Activated naive CD4-positive, alpha-beta T cell treated with anti-CD3 and anti-CD28 coated beads for 36 hours (primary cell): ENCODE measurements at places on chromosomes 12 and 14. TPM values are rescaled to one million over a fixed set of nuclear protein-coding genes. Genes with fewer than 3 reads are reported as not detected.
A peak's percentile ranks its signal among the peaks of the same experiment; 100 is the strongest.

Gene DBX2
- total RNA-seq: not detected

Gene STON2
- 0.14 TPM for total RNA-seq

Gene SMCO2
- 0.19 TPM for total RNA-seq

Gene TPPP2
- not detected for total RNA-seq

Gene GALNT16
- not detected for total RNA-seq

- no peak for DNase-seq
Observed at GRCh38 chr12:49885663-49886461, 17.8 kb downstream of the FAIM2 start.

DNA sequence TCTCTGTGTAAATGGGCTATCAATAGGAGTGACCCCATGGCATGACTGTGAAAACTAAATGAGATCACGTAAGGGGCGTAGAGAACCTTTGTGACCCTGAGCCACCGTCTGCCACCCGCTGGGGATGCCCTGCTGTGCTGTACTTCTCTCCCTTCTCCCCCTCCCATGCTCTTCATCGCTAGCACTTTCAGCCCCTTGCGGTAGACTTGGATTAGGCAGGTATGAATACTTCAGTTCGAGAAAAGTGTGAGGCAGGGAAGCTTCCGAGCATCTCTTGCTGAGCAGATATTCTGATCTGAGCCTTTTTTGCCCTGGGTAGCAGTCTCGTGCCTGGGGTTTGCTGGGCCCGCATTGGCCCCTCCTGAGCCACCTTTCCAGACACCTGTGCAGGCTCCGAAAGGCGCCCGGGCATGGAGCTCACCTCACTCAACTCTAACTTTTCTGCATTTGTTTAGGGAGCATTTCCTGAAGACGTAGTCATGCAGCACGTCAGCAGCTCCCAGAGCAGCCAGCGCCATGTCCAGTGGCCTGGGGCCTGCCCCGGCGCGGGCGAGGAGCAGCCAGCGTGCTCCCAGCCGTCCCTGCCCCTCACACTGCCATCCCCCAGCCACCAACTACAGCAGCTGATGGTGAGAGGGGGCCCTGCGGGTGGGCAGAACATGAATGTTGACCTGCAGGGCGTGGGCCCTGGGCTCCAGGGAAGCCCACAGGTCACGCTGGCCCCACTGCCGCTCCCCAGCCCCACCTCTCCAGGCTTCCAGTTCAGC lies 40.4 kb downstream of the DDX51 start:
- no peak for DNase-seq

- DNase-seq: no peak
Observed at GRCh38 chr12:52147367-52147963, 44.3 kb downstream of the KRT80 start.

DNA sequence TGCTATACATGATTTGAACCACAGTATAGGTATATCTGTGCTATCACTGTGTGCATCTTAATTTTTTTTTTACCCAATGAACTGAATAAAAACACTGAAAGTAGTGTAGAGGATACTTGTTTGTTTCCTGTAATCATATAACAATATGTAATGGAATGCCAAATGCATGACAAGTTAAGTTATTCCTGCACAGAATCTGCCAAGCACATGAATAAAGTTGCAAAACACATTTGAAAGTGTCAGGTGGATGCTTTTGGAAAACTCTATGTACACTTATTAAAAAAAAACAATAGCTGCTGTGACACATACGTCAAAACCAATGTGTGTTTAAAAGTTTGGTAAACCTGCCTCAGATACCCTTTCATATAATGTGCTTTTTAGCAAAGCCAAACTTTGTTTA lies 1638.1 kb upstream of the SEL1L start:
- no peak for DNase-seq

- no peak for DNase-seq
Observed at GRCh38 chr12:96424601-96425000, 24.4 kb upstream of the CDK17 start.

DNA sequence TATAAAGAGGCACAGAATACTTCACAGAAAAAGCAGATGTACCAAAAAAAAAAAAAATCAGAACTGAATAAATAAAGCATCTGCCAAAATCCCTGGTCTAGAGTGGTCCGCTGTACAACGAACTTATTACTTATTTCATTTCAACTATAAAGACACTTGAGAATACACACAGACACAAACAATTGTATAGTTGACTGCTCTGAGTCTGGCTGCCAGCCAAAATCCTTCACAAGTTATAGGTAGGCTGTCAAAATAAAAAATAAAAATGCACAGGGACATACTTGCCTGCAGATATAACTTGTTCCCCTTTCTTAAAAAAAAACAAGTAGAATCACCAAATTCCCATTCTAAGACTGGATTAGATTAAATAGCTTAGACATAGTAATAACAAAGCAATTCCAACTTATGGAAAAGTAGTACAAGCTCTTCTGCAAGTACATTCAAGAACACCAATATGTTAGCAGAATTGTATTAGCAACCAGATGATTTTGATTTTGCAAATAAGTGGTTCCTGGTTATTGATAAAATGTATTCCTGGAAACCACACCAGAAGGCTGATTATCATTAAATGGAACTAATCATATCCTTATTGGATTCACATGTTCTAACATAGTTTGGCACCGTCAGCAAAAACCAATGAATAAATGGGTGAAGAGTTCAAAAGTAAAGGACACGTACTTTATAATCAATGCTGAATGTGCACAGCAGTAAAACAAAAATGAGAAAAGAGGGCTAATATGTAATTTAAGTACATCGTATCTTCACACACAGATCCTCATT lies 248.5 kb downstream of the NELL2 start:
- no peak for DNase-seq

DNA sequence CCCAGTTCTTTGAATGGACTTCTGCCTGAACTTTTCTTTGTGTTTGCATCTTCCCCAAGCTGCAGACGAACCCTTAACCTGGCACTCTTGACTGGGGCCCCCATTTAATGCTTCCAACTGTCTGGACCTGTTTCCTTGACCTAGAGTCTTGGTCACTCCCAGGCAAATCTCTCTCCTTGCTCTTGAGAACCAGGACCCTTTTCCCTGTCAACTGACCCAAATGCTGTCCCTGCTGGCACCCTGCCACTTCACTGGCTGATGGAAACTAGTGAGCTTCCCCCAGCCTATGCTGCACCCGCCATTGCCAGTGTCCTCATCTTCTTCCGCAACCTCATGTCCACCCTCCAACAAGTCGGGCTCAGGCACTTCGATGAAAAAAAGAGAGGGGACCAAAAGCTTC lies 79.5 kb downstream of the PRIMA1 start:
- no peak for DNase-seq

- no peak for DNase-seq
Observed at GRCh38 chr12:45730084-45730347, 510 bp downstream of the ARID2 start.

DNA sequence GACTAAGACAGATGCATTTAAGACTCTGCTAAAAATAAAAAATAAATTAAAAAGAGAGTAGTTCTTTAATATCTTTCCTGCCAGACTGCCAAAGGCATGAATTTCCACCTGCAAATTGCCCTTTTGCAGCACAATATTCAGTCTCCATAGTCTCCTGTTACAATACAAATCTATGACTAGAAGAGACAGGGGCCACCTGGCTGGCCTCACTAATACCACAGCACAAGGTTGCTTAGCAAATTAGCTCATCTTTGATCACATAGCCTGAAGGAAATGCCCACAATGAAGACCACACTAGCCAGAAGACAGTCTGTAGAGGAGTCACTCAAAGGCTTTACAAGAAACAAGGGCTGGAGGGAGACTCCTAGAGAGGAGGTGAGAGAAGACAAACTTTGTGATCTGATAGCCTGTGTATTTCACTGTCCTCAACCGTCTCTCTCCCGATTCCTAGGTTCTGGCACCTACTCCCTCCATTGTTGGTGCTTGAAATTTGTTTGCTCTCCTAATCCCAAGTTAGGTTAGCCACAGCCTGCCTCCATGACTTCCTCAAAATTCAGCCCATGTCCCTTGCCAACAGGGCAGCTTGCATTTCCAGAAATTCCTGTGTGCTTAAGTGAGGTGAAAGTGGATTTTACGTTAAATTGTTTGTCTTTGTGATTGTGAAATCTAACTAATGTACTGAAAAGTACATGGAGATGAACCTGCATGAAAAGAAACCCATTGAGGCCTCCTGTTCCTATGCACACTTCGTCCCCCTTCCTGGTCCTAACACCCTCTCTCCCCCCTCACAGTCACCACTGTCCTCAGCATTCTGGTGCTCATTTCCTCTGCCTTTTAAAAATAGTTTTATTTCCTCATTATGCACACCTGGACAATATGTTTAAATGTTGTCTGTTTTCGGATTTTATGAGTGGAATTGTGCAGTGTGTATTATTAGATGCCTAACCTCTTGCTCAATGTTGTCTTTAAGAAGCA lies 88.7 kb upstream of the PLXNC1 start:
- no peak for DNase-seq

DNA sequence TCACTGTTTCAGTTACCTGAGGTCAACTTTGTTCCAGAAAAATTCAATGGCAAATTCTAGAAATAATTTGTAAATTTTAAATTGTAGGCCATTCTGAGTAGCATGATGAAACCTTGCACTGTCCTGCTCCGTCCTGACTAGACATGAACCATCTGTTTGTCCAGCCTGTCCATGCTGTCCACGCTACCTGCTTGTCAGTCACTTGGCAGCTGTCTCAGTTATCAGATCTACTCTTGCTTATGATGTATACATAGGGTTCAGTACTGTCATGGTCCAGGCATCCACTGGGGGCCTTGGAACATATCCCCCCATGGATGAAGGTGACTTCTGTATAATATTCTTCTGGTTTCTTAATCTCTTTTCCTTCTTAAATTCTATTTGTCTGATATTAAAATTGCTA lies 14.1 kb upstream of the EVL start:
- DNase-seq: no peak

GRCh38 chr12:95653771-95654546 lies 102.7 kb upstream of the USP44 start:
- DNase-seq: no peak

GRCh38 chr12:121860257-121860656 lies 1.6 kb upstream of the HPD start:
- no peak for DNase-seq

DNA sequence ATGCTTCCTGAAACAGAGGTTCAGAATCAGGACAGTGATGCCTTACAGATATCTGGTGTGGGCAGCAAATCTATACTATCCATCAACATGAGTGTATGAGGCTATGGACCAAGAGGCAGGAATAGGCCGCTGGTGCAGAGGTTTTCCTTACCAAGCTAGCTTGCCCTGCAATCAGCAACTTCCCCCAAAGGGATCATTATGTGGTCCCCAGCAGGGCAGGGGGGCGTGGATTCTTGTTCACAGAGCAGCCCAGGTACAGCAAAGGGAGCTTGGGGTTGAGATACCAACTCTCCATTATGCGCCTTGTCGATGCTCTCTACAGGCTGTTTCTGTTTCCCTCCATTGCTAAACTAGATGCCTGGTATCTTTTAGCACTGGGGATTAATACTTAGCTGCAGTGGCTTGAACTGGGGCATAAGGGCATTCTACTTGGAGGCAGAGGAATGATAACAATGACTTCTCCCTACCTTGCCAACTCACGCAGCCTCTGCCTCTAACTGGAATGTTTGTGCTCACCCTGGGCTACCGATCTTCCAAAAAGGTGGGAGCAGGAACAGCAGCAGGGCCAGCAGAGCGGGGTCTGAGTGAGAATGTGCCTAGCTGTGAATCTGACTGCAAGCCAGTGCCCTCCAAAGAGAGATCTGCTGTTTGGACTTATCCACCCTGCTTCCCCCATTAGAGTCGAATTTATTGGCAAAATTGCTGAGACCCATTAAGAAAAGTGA lies 10.3 kb upstream of the KRT1 start:
- DNase-seq: no peak

GRCh38 chr14:36176524-36176923 lies at the start of gene PTCSC3:
TSS of gene PTCSC3 (minus strand) at chr14:36176722.
- DNase-seq: no peak

DNA sequence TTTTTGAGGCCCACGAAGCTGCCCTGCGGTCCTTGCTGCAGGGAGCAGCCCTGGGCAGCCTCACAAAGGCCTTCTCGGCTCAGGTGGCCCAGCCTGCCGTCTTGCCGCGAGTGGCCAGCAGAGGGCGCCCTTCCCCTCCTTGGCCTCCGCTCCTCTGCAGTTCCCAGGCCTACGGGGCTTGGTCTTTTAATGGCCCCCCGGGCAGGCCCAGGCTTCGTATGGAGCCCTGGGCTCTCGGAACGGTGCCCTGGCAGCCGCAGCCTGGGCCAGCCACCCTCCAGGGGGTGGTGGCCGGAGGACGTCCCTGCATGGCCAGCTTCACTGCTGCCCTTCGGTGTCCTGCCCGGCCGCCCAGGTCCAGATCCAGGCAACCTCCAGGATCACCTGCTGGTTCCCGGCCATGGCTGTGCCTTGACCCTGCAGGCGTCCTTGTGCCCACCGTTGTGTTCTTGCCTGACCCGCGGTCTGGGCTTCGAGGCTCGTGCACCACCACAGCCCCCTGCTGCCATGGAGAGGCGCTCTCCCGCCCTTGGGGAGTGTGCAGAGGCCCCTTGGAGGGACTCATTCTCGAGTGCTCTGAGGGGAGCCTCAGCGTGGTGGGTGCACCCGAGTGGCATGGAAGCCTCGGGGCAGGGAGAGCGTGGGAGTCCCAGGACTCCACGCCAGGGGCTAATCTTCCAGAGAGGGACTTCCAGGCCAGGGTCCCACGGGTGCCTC lies 9.4 kb downstream of the ASPG start:
- peak; percentile 83 for DNase-seq

DNA sequence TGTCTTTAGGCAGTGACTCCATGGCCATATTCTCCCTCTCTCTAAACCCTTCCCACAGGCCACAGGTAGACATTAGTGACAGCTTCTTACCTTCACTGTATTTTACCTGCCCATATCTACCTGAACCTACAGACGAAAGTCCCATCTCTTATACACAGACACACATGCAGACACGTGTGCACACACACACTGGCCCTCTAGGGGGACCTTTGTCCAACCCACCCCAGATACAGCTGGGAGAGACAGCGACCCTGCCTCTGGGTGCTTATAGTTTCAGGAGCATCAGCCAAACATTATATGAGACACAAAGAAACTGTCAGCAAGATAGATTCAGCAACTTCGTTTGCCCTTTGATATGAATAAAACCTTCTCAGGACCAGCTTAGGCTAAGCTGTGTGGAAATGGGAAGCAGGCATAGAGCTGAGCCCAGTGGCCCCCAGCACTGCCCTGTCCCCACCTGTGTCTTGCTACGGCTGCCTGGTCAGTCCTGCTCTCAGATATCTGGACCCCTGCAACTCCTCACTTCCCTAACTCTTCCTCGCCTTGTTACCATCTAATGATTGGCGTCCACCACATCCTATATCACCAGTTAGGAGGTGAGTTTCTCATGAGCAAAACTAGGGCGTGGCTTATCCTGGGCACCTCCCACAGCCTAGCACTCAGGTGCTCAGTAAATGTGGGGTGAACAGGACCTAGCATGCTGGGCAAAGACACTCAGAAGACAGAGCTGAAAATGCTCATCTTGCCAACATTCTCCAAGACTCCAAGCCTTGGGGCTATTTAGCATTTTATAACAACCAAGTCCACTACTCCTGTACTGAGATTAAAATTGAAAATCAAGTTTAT lies 12.0 kb upstream of the CD9 start:
- DNase-seq: no peak

- DNase-seq: no peak
Observed at GRCh38 chr12:19166956-19167355, 37.4 kb downstream of the PLEKHA5 start.

GRCh38 chr12:132423820-132424645 lies 65.9 kb upstream of the FBRSL1 start:
- no peak for DNase-seq

GRCh38 chr14:51884086-51884927 lies 23.9 kb downstream of the GNG2 start:
- DNase-seq: no peak

GRCh38 chr12:10235761-10236631 lies 23.3 kb downstream of the GABARAPL1 start:
- DNase-seq: peak; percentile 43
